ENCODE measurements at places on chromosomes 16 and 17.

GRCh38 chr17:48484850-48485249 is 46.0 kb downstream of the HOXB1 start:
- DNase-seq: no peak

DNA sequence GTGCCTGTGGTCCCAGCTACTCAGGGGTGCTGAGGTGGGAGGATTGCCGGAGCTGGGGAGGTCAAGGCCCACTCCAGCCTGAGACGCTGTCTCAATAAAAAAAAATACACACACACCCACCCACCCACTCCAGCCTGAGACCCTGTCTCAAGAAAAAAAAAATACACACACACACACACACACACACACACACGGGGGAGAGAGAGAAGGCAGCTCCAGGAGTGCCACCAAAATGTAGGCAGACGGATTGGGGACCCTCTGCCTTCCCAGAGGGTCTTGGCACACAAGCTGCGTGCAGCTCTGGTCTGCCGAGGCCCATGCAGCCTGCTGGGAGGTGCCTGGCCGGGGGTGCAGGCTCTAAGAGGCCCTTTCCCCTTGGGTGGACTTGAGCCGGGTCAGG is 5.9 kb upstream of the NUDT16L1 start:
- DNase-seq: no peak

GRCh38 chr16:14650629-14651028 is 17.9 kb downstream of the BFAR start:
- DNase-seq: no peak

DNA sequence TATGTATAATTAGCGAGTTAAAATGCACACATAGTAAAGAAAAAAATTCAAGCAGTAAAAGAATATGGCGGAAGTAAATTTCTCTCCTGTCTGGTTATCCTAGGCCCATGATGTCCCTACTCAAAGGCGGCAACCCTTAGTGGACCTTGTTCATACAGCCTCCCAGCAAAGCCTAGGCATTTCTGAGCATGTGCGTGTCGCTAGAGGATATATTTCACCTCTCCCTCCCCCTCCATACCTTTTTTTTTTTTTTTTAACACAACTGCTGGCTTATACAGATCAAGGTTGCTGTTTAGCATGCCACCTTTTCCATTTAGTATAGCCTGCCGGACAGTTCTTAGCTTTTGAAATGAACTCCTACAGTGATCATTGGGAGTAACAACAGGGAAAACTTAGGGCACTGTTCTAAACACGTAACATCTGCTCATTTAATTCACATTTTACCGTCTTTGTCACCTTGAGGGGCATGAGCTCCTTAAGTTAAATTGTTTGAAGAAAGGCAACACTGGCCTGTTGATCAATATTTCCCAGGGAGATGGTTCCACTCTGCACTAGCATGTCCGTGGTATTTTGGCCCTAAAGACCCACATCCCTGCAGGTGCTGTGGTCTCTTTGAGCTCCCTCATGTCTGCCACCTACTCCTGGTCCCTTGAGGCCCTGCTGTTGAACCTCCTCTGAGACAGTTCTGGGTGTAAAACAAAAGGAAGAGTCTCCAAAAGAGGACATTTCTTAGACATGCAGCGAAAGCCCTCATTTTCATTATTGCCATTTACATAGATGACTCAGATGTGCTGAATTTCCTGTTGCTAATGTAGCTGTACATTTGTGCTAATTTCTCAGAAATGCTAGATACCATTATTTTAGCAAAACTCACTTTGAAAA is 4.1 kb upstream of the TNFRSF13B start:
- no peak for DNase-seq

DNA sequence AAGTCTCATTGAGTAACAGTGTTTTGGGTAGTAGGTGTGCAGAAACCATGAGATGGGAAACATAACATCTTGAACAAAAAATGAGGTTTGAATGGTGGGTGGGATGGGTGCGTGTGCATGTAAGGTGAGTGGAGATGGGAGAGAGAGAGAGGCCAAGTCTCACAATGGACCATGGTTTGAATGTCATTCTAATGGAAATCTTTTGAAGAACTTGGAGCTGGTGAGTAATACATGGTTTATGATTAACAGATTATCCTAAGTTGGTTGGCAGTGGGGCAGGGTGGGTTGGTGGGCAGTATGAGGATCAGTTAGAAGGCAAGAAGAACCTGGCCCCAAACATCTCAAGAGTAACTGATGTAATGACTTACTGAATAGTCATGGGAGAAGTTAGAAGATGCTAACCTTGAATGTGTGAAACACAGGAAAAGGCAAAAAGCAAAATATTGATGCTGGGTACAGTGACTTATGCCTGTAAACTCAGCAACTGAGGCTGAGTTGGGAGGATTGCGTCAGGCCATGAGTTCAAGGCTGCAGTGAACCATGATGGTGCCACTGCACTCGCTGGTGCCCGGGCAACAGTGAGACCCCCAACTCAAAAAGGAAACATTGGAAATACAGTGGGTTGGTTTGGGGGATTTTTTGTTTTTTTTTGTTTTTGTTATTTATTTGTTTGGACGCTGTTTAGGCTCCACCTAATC is 32.7 kb downstream of the ZNF207 start:
- DNase-seq: no peak

GRCh38 chr16:50302472-50303005 is 36.2 kb downstream of the ADCY7 start:
- no peak for DNase-seq

DNA sequence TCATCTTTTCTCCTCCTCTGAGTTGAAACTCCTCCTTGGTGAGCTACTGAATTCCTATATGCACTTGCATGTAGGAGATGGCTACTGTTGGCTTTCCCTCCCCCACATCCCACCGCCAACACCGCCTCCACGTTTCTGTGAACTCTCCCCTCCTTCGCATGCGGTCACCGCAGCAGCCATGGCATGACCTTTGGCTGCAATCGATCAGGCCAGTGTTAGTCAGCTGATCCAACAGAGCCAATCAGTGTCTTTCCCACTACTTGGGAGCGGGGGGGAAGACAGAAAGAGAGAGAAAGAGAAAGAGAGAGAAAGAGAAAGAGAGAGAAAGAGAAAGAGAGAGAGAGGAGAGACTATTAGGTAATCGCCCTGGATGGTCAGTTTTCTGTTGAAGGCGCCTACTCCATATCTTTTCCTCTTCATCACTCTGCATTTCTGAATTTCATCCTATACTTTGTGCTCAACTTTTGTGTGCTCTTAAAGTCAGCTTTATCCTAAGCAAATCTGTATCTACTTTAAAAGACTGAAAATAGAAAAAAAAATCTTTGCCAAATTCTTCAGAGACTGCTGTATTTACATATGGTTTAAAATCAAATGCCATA is 22.7 kb downstream of the ASGR1 start:
- no peak for DNase-seq

DNA sequence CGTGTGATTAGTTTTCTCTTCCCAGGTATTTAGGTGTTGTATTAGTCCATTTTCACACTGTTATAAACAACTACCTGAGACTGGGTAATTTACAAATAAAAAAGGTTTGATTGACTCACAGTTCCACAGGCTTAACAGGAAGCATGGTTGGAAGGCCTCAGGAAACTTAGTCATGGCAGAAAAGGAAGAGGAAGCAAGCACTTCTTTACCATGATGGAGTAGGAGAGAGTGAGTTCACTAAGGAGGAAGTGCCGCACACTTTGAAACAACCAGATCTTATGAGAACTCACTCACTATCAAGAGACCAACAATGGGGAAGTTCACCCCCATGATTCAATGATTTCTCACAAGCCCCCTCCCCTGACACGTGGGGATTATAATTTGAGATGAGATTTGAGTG is 1343.7 kb upstream of the GOT2 start:
- no peak for DNase-seq

- DNase-seq: no peak
These were observed 28.7 kb upstream of the MYOCD start for GRCh38 chr17:12637015-12637414.

DNA sequence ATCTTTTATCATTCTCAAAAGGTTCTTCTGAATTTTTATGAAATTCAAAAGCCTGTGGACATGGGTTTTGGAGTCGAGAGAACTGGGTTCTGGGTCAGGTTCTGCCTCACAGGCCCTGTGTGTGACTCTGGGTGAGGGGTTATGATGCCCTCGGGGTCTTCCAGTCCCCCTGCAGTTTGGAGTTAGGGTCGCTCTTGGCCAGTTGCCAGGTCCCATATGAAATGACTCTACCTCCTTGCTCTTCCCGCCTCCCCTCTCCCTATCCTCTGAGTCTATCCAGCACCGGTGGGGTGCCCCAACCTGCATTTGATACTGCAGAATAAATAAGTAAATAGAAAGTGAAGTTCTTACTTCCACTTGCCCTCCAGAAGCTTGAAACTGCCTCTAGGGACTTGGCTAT is 54.1 kb downstream of the ZDHHC7 start:
- DNase-seq: no peak

GRCh38 chr16:20004931-20005330 is 68.8 kb downstream of the GPR139 start:
- DNase-seq: no peak

- no peak for DNase-seq
These were observed 11.0 kb downstream of the SALL1 start for GRCh38 chr16:51140112-51140511.

DNA sequence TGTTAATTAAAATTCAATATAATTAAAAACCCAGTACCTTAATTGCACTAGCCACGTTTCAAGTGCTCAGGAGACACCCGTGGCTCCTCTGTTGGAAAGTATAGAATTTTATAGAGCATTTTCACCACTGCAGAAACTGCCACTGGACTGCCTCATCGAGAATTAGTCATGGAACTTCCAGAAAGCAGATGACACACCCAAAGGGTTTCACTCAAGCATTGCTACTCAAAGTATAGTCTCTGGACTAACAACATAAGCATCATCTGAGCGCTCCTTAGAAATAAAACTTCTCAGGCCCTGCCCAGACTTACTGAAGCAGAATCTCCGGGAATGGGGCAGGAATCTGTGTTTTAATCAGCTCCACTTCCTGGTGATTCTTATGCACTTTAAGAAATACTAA is 63.5 kb upstream of the GPR139 start:
- DNase-seq: no peak

DNA sequence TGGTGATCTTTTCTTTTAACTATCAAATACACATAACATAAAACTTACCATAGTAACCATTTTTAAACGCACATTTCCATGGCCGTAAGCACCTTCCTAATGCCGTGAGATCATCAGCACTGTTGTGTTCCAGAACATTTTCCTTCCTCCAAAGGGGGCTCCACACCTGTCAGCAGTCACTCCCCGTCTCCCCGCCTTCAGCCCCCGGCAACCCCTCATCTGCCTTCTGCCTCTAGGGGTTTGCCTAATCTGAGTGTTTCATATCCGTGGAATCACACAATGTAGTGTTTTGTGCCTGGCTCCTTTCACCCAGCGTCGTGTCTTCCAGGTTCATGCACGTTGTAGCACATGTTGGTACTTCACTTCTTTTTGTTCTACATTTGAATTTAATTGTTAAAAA is 350.1 kb upstream of the TNRC6C start:
- no peak for DNase-seq

- DNase-seq: no peak
These were observed 817 bp downstream of the NDUFAF8 start for GRCh38 chr17:81239714-81240555.

- DNase-seq: no peak
These were observed 45.4 kb downstream of the RAP1GAP2 start for GRCh38 chr17:2841606-2842005.

- DNase-seq: no peak
These were observed 33.8 kb upstream of the CRISPLD2 start for GRCh38 chr16:84785843-84786581.

- no peak for DNase-seq
These were observed 25.4 kb upstream of the HOXB13 start for GRCh38 chr17:48753794-48754499.

DNA sequence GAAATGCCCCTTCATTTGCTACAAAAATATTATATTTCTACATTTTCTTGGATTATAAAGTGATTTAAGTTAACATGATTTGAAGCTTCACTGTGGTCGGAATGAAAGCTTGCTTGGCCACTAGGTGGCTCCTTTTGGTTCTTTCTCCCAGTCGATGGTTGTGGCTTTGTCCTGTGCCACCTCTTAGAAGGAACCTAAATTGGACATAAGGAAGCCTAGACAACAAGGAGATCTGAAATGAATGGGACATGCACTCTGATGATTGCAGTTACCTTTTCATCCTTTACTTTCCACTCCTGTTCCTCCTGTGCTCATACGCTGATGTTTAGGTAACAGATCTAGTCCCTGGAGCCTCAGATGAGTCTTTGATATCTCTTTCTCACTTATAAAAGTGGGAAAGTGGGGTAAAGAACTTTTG is 39.2 kb downstream of the FTO start:
- no peak for DNase-seq

DNA sequence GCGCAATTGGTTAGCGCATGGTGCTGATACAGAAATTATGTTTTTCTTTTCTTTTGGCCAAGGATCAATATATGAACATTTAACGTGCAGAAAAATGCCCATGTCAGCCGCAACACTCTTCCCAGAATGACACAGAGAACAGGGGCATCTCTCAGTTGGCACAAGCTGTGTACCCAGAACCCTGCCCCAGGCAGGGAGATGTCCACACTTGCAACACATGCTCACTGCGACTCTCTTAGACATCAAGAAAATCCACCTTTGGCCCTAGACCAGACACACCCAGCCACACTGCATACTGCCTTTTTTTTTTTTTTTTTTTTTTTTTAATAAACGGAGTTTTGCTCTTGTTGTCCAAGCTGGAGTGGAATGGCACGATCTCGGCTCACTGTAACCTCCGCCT is 17.0 kb downstream of the PITPNA start:
- DNase-seq: no peak

DNA sequence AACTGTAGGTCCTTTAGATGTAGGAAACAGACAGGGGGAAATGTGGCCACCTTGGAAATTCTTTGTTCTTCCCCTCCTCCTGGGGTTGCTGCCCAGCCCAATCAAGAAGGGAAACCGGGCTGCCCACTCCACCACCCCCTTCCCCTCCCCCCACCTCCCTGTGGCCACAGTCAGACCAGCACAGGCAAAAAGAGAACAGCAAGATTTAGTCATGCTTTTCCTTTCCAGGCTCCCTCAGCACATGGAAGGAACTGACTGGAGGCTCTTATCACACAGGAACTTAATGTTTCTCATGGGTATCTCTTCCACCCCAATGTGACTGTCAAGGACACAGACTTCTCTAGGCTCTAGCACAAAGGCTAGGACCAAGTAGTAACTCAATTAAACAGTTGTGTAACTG is 3.0 kb upstream of the CCL1 start:
- DNase-seq: no peak
